HS-27A (cell line): ENCODE measurements at places on chromosomes 13 and 19.

DNA sequence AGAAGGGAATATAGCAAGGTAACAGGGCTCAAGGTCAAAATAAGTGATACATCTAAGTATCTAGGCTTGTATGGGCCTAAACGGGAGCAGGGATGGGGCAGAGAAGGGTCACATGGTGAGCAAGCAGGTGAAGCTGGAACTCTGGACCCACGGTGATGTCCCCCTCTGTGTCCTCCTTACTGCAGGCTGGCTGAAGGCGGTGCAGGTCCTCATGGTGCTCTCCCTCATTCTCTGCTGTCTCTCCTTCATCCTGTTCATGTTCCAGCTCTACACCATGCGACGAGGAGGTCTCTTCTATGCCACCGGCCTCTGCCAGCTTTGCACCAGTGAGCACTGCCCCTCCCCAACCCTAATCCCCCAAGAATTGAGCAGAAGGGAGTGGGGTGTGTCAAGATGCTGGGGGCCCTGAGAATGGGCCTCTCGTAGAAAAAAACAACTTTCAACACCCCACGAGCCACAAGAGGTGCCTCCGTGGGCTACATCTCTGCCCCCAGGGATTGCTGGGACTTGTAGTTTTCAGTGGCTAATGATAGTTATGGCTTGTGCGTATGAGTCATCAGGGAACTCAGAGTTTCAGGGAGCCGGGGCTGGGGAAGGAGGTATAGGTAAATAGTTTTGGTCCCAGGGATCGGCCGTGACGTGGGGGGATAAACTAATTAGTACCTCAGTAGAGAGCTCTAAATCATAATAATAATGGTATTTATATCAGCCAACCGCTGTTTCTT, 4.0 kb downstream of the EMP3 start:
- DNase-seq: no peak

DNA sequence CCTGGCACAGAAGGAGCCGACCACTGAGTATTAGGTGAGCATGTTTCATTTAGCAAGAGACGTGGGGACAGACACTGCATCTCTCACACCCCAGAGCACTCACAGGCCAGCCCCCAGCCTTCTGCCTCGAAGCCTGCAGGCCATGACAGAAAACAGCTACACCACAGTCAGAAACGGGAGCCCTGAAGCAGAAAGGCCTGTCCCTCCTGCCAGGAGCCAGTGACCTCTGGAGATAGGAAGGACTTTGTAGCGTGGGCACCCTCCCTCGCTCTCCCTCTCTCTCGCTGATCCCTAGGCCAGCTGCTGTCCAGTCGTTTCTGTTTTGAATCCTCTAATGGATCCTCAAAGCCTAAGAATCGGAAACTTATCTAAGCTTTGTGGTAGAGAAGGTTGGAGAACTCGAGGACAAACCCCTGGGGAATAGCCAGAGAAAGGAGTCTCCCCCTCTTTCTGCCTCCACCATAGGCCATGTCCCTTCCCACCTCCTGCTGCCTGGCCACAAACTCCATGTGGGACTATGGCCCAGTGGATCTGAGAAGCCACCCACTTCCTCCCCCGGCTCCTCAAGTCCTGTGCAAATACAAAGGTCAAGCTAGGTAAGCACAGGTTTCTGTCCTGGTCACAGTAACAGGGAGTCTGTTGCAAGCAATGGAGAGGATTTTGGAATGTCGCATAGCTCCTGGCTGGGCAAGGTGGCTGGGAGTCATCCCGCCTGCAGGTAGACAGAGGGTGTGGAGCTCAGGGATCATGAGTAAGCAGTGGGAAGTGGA, 95.1 kb downstream of the NUFIP1 start:
- no peak for DNase-seq

GRCh38 chr19:38944981-38945506, 14.3 kb downstream of the MRPS12 start:
- no peak for DNase-seq

GRCh38 chr19:2555422-2556220, 79.7 kb downstream of the GADD45B start:
- DNase-seq: no peak

DNA sequence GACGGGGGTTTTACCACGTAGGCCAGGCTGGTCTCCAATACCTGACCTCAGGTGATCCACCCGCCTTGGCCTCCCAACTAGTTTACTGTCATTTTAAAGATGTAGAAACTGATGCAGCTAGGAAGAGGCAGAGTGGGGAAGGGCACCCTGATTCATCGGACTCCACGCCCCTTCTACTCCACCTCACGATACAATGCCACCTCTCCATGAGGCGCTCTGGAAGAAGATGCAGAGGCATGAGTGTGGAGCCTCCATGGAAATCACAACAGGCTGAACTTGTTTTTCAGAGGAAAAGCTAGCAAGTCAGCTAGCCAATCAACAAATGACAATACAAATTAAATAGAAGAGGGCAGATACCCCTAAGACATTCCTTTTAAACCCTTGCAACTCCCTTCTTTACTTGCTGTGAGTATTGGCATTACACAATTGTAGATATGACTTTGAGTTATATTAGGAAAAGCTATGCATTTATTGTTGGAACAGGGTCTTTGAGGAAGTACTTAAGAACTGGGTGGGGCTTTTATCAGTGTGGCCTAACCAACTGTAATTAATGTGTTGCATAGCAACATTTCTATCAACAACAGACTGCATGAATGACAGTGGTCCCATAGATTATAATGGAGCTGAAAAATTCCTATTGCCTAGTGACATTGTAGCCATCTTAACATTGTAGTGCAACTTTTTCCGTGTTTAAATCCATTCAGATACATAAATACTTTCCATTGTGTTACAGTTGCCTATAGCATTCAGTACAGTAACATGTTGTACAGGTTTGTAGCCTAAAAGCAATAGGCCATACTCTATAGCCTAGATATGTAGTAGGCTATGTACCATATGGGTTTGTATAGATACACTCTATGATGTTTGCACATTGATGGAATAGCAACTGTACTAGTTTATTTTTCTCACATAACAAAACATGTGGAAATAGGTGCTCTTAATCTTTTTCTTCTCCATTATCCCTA, 17.6 kb downstream of the WDFY2 start:
- no peak for DNase-seq
